ENCODE measurements at places on chromosomes 3 and 15.
A peak's percentile ranks its signal among the peaks of the same experiment; 100 is the strongest.

GRCh38 chr3:144511346-144511745 lies 539.7 kb downstream of the DIPK2A start:
- DNase-seq, result no peak

DNA sequence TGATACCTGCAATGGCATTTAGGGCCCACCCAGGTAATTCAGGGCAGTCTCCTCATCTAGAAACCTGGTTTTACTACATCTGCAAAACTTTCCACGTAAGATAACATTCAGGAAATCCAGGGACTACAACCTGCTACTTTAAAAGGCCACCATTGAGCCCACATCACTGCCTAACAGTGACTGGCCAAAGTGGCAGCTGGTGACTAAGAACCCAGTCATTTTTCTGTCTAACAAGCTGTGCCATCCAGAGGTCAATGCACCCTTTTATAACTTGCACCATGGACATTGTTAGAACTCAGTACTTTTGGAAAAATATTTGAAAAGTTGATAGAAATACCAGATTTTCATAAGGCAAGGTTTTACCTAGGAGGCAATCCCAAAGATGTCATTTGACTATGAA lies 492.4 kb downstream of the OTOL1 start:
- no peak for DNase-seq

- no peak for DNase-seq
Measured at GRCh38 chr15:36210426-36210825, 369.0 kb upstream of the CDIN1 start.

GRCh38 chr3:62665627-62666437 lies 209.4 kb downstream of the CADPS start:
- peak; percentile 3 for DNase-seq

DNA sequence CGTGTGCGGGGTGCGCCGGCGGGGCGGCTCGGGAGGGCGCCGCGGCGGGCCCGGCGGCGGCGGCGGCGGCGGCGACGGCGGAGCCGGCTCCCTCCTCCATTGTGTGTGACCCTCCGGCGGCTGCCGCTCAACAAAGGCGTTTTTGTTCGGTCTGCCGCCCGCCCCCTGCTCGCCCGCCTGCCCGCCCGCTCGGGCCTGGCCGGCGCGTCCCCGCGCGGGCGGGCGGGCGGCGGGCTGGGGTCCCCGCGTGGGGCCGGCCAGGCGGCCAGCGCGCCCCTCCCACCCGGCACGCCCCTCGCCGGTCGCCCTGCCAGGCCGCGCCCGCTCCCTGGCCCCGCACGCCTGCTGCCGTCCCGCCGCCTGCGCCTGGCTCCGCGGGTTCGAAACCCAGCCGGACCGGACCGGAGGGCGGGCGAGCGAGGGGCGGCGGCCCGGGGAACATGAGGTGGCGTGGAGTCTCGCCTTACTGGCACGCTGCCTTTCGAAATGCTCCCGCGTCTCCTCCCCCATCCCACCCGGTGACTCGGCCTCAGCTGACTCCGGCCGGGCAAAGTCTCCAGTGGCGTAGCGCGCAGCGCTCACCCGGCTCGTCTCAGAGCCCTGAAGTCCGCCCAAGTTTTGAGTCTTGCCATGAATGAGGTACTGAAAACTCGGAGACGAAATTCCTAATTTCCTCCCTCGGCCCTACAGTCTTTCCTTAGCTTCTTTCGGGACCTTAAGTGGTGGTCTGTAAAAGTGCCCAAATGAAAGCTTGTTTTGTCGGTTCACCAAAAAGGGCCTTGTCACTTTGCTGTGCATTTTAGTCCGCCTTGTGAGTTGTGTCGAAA lies 588 bp downstream of the MAPK6 start:
- DNase-seq, result peak; percentile 74

All from GM12892 (cell line).